Thoracic aorta (tissue), 2 donors: ENCODE measurements at places on chromosomes 7 and 10. TPM values are rescaled to one million over a fixed set of nuclear protein-coding genes. Genes with fewer than 3 reads are reported as not detected.

DNA sequence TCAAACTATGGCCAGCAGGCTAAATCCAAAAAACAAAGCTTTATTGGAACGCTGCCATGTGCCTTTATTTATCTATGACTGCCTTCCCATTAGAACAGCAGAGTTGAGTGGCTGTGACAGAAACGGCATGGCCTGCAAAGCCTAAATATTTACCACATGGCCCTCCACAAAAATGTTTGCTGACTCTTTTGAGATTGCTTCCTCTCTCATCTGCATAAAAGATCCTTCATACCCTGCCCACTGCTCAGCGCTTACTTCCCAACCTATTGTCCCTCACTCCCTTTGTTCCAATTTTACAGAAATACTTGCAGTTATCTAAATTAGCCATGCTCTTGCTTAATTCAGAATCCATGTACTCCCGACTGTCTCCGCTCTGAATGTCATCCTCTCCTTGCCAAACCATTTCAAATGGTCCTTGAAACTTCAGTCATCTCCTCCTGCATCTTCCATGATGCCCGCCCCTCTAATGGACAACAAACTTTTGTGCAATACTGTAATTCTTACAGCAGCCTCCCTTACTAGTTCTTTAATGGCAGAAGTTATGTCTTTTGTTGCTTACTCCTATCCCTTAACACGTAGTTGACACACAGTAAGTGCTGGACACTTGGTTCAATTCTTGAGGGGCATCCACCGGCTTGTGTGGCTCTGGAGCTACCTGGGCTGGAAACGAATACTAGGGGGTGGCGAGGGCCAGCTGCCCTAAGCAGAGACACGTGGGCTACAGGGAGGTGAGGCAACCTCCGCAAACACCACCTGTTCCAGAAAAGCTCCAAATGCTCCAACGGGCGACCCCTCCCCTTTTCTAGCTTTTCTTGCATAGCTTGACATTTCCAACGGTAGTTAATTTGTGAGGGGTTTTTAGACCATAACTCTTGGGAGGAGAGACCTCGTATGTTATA, 832 bp downstream of the XRCC2 start:
- DNase-seq, result no peak

STMP1 gene
- total RNA-seq, result 48.5 TPM

GRCh38 chr7:110600956-110601355, 490.0 kb upstream of the LRRN3 start:
- DNase-seq, result no peak

NEURL1 gene
- not detected for total RNA-seq

GRCh38 chr7:44338600-44338999, 13.2 kb upstream of the CAMK2B start:
- DNase-seq, result no peak

GRCh38 chr7:3482147-3482921, 181.3 kb downstream of the SDK1 start:
- DNase-seq, result no peak

GRCh38 chr7:8597565-8597964, 164.2 kb downstream of the NXPH1 start:
- no peak for DNase-seq

GRCh38 chr10:84196083-84196482, 1.7 kb downstream of the CDHR1 start:
- DNase-seq, result no peak

GPR141 gene
- 2.0 TPM for total RNA-seq

OTUD1 gene
- total RNA-seq, result 17.3 TPM

- DNase-seq, result no peak
Measured at GRCh38 chr10:108601851-108602250, 1321.5 kb downstream of the XPNPEP1 start.

GRCh38 chr10:79142064-79142491, 73.3 kb downstream of the ZMIZ1 start:
- DNase-seq, result no peak
